ENCODE measurements at places on chromosomes 2 and 18.

GRCh38 chr2:30777661-30778505 lies 29.4 kb downstream of the CAPN13 start:
- no peak for DNase-seq

GRCh38 chr2:106339609-106340008 lies 128.6 kb downstream of the RGPD3 start:
- no peak for DNase-seq

GRCh38 chr2:220662431-220662830 lies 909.7 kb downstream of the EPHA4 start:
- DNase-seq, result no peak

- DNase-seq, result no peak
Measured at GRCh38 chr2:68765739-68766375, 31.2 kb downstream of the ARHGAP25 start.
